NCI-H1930 (cell line): ENCODE measurements at places on chromosomes 5 and 9.

- no peak for DNase-seq
Measured at GRCh38 chr5:167319243-167319642, 972.2 kb upstream of the WWC1 start.

- no peak for DNase-seq
Measured at GRCh38 chr5:90353254-90353653, 56.3 kb downstream of the CETN3 start.

- DNase-seq, result no peak
Measured at GRCh38 chr9:74960561-74960960, 7.8 kb upstream of the C9orf40 start.

DNA sequence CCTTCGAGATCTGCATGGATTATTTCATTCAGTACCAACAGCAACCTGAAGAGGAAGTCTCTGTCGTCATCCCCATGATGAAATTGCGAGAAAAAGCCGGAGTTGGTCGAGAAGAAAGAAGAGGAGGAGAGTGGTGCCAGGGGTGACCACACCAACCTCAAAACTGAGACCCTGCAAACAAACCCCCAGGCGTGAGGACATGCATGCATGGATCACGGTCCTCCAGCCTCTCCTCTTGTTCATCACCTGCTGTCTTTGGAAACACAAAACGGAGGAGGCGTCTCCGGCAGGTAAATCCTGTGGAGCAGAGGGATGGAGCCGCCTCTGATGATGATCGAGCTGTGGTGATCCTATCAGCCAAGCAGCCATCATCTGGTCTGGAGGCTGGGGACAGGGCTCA lies 114.4 kb upstream of the IRX2 start:
- no peak for DNase-seq

- DNase-seq, result no peak
Measured at GRCh38 chr9:112761912-112762655, 11.5 kb downstream of the SNX30 start.

GRCh38 chr5:109692852-109693251 lies 3.1 kb downstream of the MAN2A1 start:
- no peak for DNase-seq

DNA sequence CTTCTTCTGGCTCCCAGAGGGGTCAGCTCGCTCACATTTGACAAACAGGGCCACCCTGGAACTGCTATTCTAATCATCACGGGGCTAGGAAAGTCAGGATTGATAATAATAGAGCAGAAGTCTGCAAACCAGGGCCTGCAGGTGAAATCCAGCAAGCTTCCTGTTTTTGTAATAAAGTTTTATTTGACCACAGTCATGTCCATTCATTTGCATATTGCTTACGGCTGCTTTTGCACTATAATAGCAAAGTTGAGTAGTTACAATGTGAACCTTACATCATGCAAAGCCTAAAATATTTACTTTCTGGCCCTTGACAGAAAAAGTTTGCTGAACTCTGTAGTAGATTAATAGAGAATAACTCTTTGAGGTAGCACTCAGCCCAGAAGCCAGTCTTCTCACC lies 63.2 kb upstream of the CTXN3 start:
- no peak for DNase-seq

DNA sequence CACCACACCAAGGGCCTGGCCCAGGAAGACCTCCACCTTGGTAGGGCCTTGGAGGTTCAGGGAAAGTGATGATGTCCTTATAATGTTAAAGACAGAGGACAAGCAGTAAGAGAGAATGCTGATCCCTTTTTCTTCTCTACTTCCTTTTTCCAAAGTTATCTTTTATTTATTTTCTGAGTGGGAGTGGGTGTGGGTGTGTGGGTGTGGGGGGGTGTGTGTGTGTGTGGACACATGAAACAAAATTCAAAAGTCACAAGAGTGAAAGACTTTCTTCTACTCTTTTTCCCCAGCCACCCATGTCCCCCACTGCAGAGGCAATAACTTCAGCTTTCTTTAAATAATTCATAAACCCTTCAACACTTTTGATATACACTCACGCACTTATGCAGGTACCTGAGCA lies 70.8 kb downstream of the ROR2 start:
- no peak for DNase-seq

DNA sequence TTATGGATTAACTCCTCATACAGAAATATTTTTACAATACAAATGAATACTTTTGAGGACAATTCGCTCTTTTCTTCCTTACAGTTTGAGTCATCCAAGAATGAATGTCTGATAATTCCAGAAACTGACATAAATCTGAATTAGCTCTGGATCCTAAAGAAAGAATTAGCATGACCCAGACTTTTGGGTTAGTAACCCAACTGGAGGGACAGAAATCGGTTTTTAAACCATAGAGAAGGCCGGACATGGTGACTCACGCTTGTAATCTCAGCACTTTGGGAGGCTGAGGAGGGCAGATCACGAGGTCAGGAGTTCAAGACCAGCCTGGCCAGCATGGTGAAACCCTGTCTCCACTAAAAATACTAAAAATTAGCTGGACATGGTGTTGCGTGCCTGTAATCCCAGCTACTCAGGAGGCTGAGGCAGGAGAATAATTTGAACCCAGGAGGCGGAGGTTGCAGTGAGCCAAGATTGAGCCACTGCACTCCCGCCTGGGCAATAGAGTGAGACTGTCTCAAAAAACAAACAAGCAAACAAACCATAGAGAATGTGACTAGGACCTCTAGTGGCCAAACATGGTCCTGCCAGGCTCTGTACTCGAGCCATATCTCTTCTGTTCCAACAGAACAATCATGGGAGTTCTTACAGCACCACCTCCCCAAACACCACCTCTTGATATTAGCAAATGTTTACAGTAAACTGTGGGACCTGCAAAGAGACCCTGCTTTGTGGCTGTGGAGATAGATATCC lies 44.8 kb downstream of the LURAP1L start:
- no peak for DNase-seq

GRCh38 chr9:126962336-126962735 lies 47.8 kb downstream of the RALGPS1 start:
- no peak for DNase-seq

- DNase-seq, result no peak
Measured at GRCh38 chr9:78091731-78092130, 60.1 kb upstream of the GNAQ start.

DNA sequence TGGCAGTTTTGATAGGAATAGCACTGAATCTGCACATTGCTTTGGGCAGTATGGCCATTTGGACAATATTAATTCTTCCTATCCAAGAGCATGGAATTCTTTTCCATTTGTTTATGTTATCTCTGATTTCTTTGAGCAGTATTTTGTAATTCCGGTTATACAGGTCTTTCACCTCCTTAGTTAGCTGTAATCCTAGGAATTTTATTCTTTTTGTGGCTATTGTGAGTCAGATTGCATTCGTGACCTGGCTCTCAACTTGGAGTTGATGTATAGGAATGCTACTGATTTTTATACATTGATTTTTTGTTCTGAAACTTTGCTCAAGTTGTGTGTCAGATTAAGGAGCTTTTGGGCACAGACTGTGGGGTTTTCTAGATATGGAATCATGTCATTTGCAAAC lies 24.0 kb downstream of the TMEM161B start:
- DNase-seq, result no peak

- no peak for DNase-seq
Measured at GRCh38 chr9:30944741-30945280, 1439.6 kb upstream of the ACO1 start.

DNA sequence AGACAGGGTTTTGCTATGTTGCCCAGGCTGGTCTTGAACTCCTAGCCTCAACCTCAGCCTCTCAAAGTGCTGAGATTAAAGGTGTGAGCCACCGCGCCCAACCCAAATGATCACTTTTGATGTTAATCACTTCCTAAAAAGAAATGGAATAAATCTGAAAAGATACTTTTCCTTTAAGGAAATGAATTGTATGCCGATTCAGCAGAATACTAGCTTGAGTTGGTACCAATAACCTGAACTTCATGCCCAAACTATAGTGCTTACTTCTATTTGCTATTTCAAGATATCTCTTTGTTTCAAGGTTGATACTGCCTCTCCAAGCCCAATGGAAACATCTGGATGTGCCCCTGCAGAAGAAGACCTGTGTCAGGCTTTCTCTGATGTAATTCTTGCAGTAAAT lies 4.0 kb downstream of the CCNB1 start:
- DNase-seq, result no peak

DNA sequence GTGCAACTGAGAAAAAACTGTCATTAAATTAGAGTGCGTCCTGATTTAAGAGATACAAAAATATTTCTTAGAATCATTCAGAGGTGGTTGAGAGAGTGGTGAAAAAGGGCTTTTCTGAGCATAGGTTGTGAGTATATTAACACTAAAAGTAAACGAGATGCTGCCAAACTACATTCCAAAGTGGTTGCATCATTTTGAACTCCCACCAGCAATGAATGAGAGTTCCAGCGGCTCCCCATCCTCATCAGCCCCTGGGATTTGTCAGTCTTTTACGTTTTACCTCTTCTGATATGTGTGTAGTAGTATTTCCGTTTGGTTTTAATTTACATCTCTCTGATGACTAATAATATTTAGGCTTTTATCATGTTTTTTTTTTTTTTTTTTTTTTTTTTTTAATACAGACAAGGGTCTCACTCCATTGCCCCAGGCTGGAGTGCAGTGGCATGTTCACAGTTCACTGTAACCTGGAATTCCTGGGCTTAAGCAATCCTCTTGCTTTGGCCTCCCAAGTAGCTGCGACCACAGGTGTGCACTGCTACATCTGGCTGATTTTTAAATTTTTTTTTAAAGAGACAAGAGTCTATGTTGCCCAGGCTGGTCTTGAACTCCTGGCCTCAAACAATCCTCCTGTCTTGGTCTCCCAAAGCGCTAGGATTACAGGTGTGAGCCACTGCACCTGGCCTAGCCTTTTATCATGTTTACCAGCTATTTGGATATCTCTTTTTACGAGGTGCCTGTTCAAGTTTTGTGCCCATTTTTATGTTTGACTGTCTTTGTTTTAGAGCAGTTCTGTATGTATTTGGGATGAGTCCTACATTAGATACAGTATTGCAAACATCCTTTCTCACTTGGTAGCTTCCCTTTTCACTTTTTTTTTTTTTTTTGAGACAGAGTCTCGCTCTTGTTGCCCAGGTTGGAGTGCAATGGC lies 17.0 kb downstream of the PRRT1B start:
- no peak for DNase-seq

DNA sequence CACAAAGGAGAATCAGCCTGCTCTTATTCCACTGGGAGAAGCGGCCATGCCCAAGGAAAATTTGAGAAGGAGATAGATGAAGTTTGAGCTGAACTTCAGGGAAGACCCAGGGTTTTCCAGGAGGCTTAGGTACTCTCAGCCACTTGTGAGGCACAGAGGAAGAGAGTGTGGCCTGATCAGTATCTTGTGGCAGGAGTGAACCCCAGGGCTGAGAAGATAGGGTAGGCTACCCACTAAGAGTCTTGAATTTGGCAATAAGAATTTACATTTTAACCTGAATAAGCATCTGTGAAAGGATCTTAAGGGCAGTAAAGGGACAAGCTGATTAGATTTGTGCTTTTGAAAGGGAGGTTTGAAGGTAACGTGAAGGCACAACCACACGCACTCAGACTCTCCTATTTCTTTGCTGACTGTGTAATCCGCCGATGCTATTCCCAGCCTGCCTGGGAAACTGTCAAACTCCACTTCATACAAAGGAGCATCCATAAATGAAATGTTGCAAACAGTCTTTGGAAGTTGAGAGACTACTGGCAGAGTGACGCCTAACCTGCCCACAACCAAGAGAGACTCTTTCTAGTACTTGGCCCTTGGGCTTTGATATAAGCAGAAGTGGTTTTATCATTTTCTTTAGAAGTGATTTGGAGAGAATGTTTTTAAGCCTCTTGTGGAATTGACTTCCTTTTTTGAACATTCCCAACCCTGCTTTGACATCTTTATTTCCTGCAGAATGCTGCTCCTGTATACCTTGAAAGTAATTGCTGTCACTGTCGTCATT lies 108.2 kb upstream of the VCAN start:
- no peak for DNase-seq

DNA sequence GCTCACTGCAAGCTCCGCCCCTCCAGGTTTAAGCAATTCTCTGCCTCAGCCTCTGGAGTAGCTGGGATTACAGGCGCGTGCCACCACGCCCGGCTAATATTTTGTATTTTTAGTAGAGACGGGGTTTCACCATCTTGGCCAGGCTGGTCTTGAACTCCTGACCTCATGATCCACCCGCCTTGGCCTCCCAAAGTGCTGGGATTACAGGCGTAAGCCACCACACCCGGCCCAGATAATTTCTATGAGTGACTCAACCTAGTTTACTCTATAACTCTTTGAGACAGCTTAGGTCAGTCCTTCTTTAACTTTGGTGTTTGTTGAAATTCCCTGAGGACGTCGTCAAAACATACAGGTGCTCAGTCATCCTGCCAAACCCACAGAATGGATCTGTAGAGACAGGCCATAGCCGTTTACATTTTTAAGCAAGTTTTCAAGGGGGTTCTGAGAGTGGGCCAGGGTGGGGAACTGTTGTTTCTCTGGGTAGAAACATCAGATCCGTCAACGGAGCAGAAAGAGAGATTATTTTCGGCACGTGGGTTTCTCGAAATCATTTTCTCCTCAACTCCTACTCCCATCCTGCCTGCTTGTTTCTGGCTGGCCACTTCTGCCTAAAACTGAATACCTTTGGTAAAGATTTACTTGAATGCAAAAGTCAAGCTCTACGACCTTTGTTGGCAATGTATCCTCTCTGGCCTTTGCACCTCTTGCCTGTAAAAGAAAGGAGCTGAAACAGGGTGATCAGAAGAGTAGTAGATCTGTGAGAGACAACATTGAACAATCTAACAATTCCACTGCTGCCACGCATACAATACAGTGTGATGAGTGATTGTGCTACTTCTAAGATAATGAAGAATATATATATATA lies 6.0 kb upstream of the BOD1 start:
- no peak for DNase-seq

DNA sequence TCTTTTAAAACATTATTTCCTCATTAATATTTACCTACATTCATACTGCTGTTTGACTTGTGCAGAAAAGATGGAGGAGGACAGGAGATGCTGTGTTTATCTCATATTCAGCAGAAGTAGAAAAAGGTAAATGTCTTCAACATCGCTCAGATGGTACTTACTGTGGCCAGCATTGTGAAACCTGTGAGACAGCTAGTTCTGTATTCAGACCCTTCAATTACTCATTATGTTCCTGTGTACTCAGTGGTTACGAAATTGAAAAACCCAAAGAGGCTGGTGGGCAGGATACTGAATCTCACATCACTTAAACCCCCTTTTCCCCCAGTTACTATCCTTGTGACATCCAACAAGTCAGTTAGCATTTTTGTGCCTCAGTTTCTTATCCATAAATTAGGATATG lies 216.0 kb downstream of the KDM4C start:
- no peak for DNase-seq

DNA sequence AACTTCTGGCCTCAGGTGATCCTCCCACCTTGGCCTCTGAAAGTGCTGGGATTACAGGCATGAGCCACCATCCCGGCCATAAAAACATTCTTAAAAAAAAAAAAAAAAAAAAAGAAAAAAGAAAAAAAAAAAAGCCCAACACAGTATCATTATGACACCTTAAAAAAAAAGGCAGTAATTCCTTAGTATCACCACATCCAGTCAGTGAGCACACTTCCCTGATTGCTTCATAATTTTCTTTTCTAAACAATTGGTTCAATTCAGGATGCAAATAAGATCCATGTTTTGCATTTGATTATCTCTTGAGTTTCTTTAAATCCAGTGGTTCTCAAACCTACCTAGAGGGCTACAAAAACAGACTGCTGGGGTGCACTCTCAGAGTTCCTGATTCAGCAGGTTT lies 182.5 kb downstream of the CDK5RAP2 start:
- no peak for DNase-seq
